Retinal pigment epithelial cell (primary cell): ENCODE measurements at places on chromosomes 13 and 19.

GRCh38 chr13:89783221-89783755, 1564.2 kb upstream of the MIR17HG start:
- DNase-seq = no peak

GRCh38 chr19:33387351-33388230, 14.1 kb downstream of the CEBPG start:
- DNase-seq = no peak

- DNase-seq = peak; percentile 88
Observed at GRCh38 chr19:45691516-45692186, at the start of gene SNRPD2. Gene SNRPD2, minus strand, starts transcription at chr19:45691953. Its CDS starts 65 bp downstream, at chr19:45691888.

- no peak for DNase-seq
Observed at GRCh38 chr19:28428663-28429348, 784.1 kb downstream of the UQCRFS1 start.

- DNase-seq = no peak
Observed at GRCh38 chr19:1851654-1852580, 3.6 kb upstream of the REXO1 start.
